GM23338 (cell line): ENCODE measurements at places on chromosomes 7 and 10.
A peak's percentile ranks its signal among the peaks of the same experiment; 100 is the strongest.

GRCh38 chr10:8229153-8229552, 174.7 kb downstream of the GATA3 start:
- H3K4me1 ChIP-seq = no peaks in the 10 kb centered on the region
- no peak overlapping the region for H3K4me3 ChIP-seq
- no peak for DNase-seq
- no peaks in the 10 kb centered on the region for H3K27me3 ChIP-seq

DNA sequence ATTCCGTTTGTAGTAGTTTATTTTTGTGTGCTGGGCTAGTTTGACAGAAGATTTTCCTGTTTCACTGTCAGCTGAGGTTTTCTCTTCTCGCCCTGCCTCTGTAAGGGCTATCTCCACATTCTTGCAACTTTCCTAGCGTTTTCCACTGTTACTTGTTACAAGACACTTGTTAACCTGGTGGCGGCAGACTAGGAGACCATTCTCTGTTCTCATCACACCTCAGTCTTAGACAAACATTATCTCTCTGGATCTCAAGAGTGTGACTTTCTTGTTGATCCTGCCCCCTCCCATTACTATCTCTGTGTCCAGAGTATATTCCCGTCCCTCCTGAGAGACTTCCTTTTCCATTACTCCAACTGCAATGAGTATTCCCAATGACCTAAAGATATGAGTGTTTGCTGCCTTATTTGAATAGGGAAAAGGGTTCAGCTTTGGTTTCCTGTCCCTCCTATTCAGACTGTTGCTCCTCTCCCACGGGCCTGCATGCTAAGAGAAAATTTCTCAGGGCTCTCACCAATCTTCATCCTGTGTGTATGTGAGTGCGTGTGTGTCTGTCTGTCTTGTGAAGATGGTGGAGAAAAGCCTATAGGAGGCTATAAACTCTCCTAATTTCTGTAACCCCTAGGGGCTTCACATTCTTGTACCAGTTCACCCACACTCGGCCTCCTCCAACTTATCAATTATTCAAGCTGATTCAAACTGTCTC, 722.4 kb upstream of the POT1 start:
- DNase-seq = peak; percentile 42
- no peak overlapping the region for H3K4me3 ChIP-seq
- no peaks in the 10 kb centered on the region for H3K27me3 ChIP-seq
- H3K4me1 ChIP-seq = no peaks in the 10 kb centered on the region
- H3K36me3 ChIP-seq = no peaks in the 10 kb centered on the region

- H3K27ac ChIP-seq = no peak overlapping the region
- DNase-seq = no peak
- H3K36me3 ChIP-seq = no peaks in the 10 kb centered on the region
- H3K27me3 ChIP-seq = no peaks in the 10 kb centered on the region
- no peaks in the 10 kb centered on the region for H3K4me1 ChIP-seq
These were observed 1247.1 kb downstream of the GATA3 start for GRCh38 chr10:9301554-9301953.

GRCh38 chr7:131183611-131184119, 144.0 kb upstream of the MKLN1 start:
- H3K36me3 ChIP-seq = no peaks in the 10 kb centered on the region
- H3K27me3 ChIP-seq = no peaks in the 10 kb centered on the region
- 0 out of 2 replicates have a peak, but pooled peaks cover under 1% of the 10 kb centered on the region for H3K4me1 ChIP-seq
- no peak overlapping the region for H3K27ac ChIP-seq

GRCh38 chr10:123429706-123430221, 236.4 kb upstream of the GPR26 start:
- peaks cover 7% of the 10 kb centered on the region; the same call in 1 of the 2 replicates for H3K4me1 ChIP-seq
- H3K4me3 ChIP-seq = no peak overlapping the region
- H3K36me3 ChIP-seq = no peaks in the 10 kb centered on the region
- H3K27me3 ChIP-seq = no peaks in the 10 kb centered on the region
- H3K27ac ChIP-seq = no peak overlapping the region
- DNase-seq = no peak

- H3K4me3 ChIP-seq = peak overlapping the region; percentile 60
- H3K4me1 ChIP-seq = peaks cover 58% of the 10 kb centered on the region
- H3K27me3 ChIP-seq = peaks cover 98% of the 10 kb centered on the region
- no peak for DNase-seq
These were observed 2.4 kb upstream of the EBF3 start for GRCh38 chr10:129966370-129966888.

GRCh38 chr7:141012696-141013344, 1.9 kb downstream of the MRPS33 start:
- H3K27ac ChIP-seq = peak overlapping the region; percentile 6; the same call in 1 of the 2 replicates
- H3K27me3 ChIP-seq = no peaks in the 10 kb centered on the region
- no peaks in the 10 kb centered on the region for H3K36me3 ChIP-seq
- no peak for DNase-seq
- peaks cover 15% of the 10 kb centered on the region for H3K4me1 ChIP-seq

DNA sequence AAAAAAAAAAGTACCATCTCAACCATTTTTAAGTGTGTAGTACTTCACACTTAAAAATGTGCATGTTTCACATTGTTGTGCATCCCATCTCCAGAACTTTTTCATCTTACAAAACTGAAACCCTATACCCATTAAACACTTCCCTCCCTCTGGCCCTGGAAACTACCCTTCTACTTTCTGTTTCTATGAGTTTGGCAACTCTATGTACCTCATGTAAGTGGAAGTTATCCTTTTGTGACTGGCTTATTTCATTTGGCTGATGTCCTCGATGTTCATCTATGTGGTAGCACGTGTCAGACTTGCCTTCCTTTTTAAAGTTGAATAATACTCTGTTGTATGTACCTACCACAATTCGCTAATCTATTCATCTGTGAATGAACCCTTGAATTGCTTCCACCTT, 12.2 kb downstream of the KCNMA1 start:
- H3K4me1 ChIP-seq = peaks cover 19% of the 10 kb centered on the region; the same call in 1 of the 2 replicates
- H3K4me3 ChIP-seq = no peak overlapping the region
- no peaks in the 10 kb centered on the region for H3K27me3 ChIP-seq
- H3K27ac ChIP-seq = no peak overlapping the region
- DNase-seq = no peak

GRCh38 chr7:43693687-43694398, 35.5 kb downstream of the COA1 start:
- no peaks in the 10 kb centered on the region for H3K27me3 ChIP-seq
- H3K36me3 ChIP-seq = no peaks in the 10 kb centered on the region
- no peak for DNase-seq
- no peak overlapping the region for H3K27ac ChIP-seq
- H3K4me1 ChIP-seq = peaks cover 46% of the 10 kb centered on the region
- H3K4me3 ChIP-seq = no peak overlapping the region

GRCh38 chr7:94289071-94289470, 105.6 kb upstream of the COL1A2 start:
- no peak overlapping the region for H3K27ac ChIP-seq
- DNase-seq = peak; percentile 94
- no peaks in the 10 kb centered on the region for H3K4me1 ChIP-seq
- no peaks in the 10 kb centered on the region for H3K36me3 ChIP-seq

DNA sequence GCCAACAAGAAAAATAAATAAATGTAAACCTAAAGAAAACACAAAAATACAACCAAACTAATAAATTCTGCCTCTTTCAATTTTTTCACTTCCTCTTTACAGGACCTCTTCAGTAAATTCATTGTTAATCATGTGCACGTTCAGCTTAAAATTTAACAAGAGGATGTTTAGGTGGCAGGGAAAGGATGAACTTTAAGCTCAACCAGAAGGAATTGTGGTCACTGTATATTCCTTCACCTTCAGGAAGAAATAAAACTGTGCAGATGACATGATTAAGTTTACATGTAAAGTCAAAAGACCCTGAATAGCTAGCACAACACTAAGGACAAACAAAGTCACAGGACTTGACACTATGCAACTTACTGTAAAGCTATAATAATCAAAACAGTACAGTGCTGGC, 33.0 kb downstream of the KIF5B start:
- no peak overlapping the region for H3K4me3 ChIP-seq
- no peak for DNase-seq
- H3K36me3 ChIP-seq = peaks cover 64% of the 10 kb centered on the region
- H3K27ac ChIP-seq = no peak overlapping the region; the same call in 1 of the 2 replicates
- no peaks in the 10 kb centered on the region for H3K4me1 ChIP-seq

DNA sequence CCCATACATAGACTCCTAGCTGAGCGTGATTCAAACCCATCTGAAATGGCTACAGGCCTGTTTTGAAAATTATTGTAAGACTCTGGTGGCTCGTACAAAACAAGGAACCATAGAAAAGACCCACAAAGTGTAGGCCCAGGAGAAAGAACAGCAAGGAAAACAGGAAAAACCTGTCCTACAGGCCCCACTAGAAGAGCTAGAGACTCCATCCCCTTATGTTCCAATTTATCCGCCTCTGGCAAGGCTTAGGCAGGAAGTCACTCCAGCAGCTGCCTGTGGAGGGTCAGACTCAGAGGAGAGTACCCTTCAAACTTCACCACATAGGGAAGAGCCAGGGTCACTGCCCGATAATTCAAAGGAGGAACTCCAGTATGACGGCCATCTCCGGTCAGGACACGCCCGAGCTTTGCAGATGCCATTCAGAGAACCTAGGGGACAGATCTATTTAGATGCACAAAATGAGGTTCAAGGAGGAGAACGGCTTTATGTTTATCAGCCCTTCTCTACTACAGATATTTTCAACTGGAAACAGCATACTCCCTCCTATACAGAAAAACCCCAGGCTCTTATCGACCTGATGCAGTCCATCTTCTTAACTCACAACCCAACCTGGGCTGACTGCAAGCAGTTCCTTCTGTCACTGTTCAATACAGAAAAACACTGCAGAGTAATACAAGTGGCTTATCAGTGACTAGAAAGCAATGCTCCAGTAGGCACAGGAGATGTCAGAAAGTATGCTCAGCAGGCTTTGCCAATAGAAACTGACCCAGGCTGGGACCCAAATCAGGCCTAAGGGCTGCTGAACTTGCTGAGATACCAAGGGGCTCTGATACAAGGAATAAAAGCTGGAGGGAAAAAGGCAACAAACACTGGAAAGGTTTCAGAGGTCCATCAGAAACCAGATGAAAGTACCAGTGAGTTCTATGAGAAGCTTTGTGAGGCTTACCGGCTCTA, 8.6 kb upstream of the ZNF33B start:
- H3K27ac ChIP-seq = no peak overlapping the region
- DNase-seq = peak; percentile 5
- H3K27me3 ChIP-seq = no peaks in the 10 kb centered on the region
- H3K4me3 ChIP-seq = no peak overlapping the region
- H3K4me1 ChIP-seq = no peaks in the 10 kb centered on the region

DNA sequence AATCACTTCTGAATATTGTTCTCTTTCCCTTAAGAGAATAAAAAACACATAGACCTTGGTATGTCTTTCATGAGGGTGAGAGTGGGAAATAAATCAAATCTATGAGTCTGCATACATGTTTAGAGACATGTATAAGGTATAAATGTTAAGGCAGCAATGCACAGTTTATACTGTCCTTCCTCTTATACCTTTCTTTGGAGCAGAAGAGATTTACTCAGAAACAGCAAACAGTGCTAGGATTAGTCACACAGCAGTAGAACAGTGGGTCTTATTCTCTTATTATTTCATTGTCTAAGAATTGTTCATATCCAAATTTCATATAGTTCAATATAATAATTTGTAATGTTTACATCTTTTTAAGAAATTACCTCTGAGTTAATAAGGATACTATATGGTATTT, 126.7 kb upstream of the TMEM196 start:
- peaks cover 4% of the 10 kb centered on the region; the same call in 1 of the 2 replicates for H3K36me3 ChIP-seq
- no peaks in the 10 kb centered on the region for H3K27me3 ChIP-seq
- no peak overlapping the region for H3K27ac ChIP-seq

DNA sequence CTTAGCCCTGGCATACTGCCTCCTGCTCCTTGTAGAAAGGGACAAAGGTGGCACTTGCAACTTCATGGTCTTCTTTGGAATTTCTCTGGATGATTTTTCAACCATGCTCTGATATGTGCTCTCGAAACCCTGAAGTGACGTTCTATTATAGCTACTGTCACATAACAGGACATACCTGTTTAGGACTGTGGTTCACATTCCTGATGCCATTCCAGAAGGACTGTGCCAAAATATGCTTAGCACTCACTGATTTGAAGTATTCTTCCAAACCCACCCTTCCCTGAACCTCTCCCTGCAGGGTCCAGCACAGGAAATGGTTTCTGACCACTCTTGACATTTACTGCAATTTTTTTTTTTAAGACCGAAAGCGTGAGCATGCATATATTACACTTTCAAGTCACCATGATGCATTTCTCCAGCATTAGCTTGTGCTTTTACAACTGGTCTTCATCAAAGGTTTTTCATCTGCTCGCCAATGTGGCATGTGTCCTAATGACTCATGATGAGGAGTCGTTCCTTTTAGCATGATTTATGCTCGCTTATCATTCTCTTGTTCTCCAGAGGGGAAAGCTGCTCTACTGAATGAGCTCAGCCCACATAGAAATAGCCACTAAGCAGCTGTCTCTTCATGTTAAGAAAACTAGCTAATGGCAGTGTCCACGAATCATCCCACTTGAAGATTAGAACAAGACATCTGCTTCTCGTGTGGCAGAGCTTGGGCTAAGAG, 135.2 kb downstream of the ADAM12 start:
- no peak for DNase-seq
- no peak overlapping the region for H3K27ac ChIP-seq
- no peaks in the 10 kb centered on the region for H3K27me3 ChIP-seq
- no peaks in the 10 kb centered on the region for H3K36me3 ChIP-seq

DNA sequence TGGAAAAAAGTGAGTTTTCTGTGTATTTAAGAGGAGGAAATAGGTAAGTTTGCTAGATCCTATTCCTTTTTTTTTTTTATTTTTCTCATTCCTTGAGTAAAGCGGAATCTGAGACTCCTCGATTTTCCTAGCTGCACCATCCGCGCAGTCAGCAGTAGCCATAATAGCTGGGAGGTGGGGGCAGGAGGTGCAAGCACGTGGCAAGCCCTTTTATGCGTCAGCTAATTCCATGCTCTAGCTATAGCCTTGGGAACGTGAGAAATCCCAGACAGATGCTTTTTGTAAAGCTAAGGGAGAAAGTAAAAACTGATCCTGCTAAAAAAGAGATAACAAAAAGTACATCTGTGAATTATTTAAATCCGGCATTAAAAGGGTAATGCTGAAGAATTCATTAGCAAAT, 33.2 kb upstream of the TPK1 start:
- no peak overlapping the region for H3K27ac ChIP-seq
- H3K4me1 ChIP-seq = no peaks in the 10 kb centered on the region
- H3K4me3 ChIP-seq = no peak overlapping the region
- no peaks in the 10 kb centered on the region for H3K27me3 ChIP-seq
- H3K36me3 ChIP-seq = no peaks in the 10 kb centered on the region
- peak; percentile 7 for DNase-seq

GRCh38 chr7:71925663-71926062, 486.5 kb downstream of the CALN1 start:
- DNase-seq = peak; percentile 92
- no peaks in the 10 kb centered on the region for H3K36me3 ChIP-seq
- H3K27me3 ChIP-seq = no peaks in the 10 kb centered on the region
- no peaks in the 10 kb centered on the region; the same call in 1 of the 2 replicates for H3K4me1 ChIP-seq
- H3K27ac ChIP-seq = no peak overlapping the region
- no peak overlapping the region for H3K4me3 ChIP-seq

GRCh38 chr10:74921744-74922143, 95.3 kb downstream of the KAT6B start:
- H3K4me1 ChIP-seq = peaks cover 29% of the 10 kb centered on the region
- H3K36me3 ChIP-seq = no peaks in the 10 kb centered on the region
- H3K4me3 ChIP-seq = no peak overlapping the region
- H3K27ac ChIP-seq = no peak overlapping the region

- no peak for DNase-seq
- no peaks in the 10 kb centered on the region for H3K27me3 ChIP-seq
- H3K36me3 ChIP-seq = no peaks in the 10 kb centered on the region
- no peak overlapping the region for H3K27ac ChIP-seq
- no peak overlapping the region for H3K4me3 ChIP-seq
These were observed 229.3 kb upstream of the PRSS58 start for GRCh38 chr7:142487124-142487523.

- no peak overlapping the region for H3K27ac ChIP-seq
- H3K4me3 ChIP-seq = no peak overlapping the region
- H3K27me3 ChIP-seq = no peaks in the 10 kb centered on the region
- no peaks in the 10 kb centered on the region for H3K4me1 ChIP-seq
- H3K36me3 ChIP-seq = no peaks in the 10 kb centered on the region
These were observed 297.0 kb downstream of the PHTF2 start for GRCh38 chr7:78095549-78095948.
